Testis (tissue), 5 donors: ENCODE measurements at places on chromosomes 7 and 10. TPM values are rescaled to one million over a fixed set of nuclear protein-coding genes. Genes with fewer than 3 reads are reported as not detected.

C10orf105 gene
- 0.87 TPM for total RNA-seq

TSC22D4 gene
- 165 TPM for total RNA-seq

CXCL12 gene
- 9.8 TPM for total RNA-seq

FAM221A gene
- 55.7 TPM for total RNA-seq

CCDC146 gene
- 35.7 TPM for total RNA-seq

WEE2 gene
- 1.4 TPM for total RNA-seq

PLXDC2 gene
- total RNA-seq, result 53.6 TPM

ZNF239 gene
- total RNA-seq, result 10.9 TPM

PPA1 gene
- 110 TPM for total RNA-seq

LDB3 gene
- 3.6 TPM for total RNA-seq

CREB3L2 gene
- total RNA-seq, result 23.9 TPM

DPY19L1 gene
- 53.4 TPM for total RNA-seq

C10orf53 gene
- 14.8 TPM for total RNA-seq

- no peak for DNase-seq
Observed at GRCh38 chr7:88202799-88203198, 17.0 kb downstream of the SRI start.

- DNase-seq, result no peak
Observed at GRCh38 chr10:114102256-114102655, 58.6 kb downstream of the ADRB1 start.

- no peak for DNase-seq
Observed at GRCh38 chr7:149736478-149737360, 36.7 kb downstream of the ZNF467 start.

DNA sequence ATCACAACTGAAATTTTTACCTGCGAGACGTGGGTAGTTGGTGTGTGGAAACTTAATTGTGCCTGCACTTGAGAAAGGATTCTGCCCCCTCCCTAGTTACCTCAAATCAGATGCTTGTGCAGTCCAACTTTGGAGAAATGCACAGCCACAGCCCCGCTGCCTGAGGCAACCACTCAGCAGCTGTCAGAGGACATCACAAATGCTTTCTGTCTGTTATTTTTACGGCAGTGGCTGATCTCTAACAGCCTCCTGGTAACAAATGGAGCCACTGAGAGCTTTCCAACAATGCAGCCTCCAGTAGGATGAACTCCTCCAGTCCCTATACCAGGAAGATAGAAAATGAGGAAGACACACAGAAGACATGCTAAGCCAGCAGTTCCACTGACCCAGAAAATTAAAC, 712.2 kb upstream of the GHITM start:
- DNase-seq, result no peak

- no peak for DNase-seq
Observed at GRCh38 chr7:134105841-134106240, 21.3 kb upstream of the LRGUK start.

- no peak for DNase-seq
Observed at GRCh38 chr7:130092598-130092997, 22.3 kb downstream of the KLHDC10 start.

GRCh38 chr10:72126184-72126871, 38.0 kb upstream of the SPOCK2 start:
- no peak for DNase-seq

GRCh38 chr10:7834262-7834661, 16.0 kb downstream of the TAF3 start:
- no peak for DNase-seq

- DNase-seq, result no peak
Observed at GRCh38 chr10:42982891-42983506, 93.9 kb upstream of the RET start.

DNA sequence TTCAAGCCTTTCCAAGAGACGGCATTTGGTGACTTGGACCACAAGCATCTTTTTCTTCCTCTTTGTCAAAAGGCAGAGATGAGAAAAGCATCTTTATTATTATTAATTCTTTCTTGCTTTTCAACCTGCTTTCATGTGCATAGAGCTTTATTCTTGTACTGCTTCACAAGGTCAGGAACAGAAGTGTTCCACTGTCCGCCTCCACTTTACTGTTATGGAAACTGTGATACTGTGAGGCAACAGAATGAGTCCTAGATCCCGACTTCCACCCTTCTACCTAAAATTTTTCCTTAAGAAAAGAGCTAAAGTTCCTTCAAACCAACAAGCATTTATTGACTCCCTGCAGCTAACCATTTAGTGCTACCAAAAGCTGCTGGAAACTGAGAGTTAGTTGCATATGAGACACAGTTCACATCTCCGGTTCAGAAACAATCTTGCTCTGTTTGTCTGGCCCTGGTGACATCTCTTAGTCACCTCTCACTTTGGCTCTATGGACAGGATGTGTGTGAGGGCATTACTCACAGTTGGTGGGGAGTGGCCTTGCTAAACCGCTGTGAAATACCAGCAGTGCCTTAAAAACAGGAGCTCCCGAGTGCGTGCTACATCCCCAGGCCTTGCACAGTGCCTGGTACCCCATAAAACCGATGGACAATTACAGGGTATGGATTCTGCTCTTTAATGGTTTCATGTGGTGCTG, 77.1 kb upstream of the TRIL start:
- DNase-seq, result no peak

DNA sequence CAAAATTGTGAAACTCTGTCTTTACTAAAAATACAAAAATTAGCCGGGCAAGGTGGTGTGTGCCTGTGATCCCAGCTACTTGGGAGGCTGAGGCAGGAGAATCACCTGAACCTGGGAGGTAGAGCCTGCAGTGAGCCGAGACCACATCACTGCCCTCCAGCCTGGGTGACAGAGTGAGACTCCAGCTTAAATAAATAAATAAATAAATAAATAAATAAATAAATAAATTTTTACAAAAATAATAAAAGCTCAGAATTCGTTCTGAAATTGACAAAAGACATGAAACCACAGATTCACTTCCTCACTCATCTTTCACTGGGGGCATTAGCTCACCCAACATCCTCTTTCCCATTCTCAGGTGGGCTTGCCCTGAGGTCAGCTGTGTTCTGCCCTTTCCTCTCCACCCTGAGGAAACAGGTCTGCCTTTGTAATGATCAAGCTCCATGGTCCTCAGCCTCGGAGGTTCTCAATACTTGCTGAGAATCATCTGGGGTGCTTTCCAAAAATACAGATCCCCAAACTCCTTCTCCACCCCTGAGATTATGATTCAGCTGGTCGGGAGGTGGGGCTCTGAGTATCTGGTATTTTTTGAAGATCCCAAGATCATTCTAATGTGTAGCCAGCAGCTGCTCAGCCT, 29.2 kb upstream of the APBB1IP start:
- no peak for DNase-seq

- DNase-seq, result no peak
Observed at GRCh38 chr10:75640803-75641202, 209.4 kb downstream of the LRMDA start.

DNA sequence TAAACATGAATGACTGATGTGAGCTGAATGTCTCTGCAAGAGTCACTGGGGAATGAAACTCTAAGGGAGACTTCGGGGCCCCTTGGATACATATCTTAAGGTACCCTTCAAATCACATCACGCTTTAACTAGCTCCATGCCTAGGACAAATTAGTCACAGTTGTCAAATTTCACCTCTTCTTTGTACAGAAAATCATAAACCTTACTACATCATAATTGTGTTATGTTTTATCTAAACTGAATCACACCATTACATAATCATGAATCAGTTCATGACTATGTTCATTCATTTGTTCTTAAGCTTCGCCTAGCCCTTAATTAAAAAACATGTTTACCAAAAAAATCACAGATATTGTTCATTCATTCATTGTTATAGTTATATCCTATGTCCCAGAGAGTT, 2.1 kb upstream of the SLC13A1 start:
- DNase-seq, result no peak

GRCh38 chr10:47043928-47044538, 132.8 kb downstream of the PTPN20 start:
- peak; percentile 29 for DNase-seq

GRCh38 chr7:129351320-129351719, 82.9 kb upstream of the STRIP2 start:
- no peak for DNase-seq

DNA sequence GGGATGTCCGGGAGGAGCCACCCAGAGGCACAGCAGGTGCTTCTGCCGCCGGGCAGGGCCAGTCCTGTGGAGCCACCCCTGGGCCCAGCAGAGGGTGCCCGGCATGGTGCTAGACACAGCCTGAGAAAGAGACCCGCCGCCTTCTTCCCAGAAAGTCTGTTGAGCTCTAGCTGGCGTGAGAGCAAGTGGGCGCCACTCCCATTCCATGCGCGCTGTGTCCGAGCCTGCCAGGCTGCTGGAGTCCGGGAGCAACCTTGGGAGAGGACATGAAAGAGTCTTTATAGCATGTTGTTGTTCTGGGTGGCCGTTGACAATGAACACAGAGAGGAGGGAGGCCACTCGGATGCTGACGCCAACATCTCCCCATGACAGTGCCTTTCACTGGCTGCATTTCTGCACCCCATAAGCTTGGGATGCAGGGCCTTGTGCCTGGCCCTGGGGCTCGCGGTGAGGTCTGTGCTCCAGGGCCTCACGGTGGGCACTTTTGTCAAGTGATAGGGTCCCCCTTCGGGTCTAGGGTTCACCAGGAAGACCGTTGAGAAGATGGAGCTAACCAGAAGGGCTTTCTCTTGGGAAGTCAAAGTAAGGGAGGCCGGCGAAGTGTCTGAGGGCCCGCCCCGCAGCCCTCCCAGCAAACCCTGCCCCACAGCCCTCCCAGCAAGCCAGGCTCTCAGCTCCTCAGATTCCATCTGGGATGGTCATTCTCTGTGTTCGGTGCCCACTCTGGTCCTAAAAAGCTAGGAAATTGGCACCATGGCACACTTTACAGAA, 47.3 kb downstream of the NKX6-2 start:
- no peak for DNase-seq

GRCh38 chr10:86337121-86337601, 29.4 kb downstream of the GRID1 start:
- DNase-seq, result no peak

DNA sequence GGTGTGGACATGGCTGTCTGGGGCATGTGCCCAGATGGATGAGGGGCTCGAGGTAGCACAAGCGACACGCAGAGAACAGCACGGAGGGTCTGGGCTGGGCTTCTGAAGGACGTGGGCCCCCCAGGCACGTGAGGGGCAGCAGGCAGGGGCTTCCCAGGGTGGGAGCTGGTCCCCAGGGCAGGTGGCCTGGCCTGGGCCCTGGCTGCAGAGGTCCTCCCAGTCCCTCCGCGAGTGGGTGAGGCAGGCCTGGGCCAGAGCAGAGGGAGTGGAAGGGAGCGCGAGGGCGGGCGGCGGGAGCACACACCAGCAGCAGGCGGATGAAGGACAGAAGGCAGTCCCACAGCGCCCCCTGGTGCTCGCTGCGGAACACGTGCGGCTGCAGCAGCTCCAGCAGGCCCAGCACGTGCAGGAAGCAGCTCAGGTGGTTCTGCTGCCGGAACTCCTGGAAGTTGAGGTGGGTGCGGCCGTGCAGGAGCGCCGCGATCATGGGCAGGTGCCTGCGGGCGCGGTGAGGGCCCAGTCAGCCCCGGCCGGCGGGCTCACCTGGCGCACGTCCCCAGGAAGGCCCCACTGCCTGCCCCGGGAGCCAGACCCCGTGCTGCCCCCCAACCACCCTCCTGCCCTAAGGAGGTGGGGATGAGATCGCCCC, 14.7 kb upstream of the MICALL2 start:
- peak; percentile 91 for DNase-seq

DNA sequence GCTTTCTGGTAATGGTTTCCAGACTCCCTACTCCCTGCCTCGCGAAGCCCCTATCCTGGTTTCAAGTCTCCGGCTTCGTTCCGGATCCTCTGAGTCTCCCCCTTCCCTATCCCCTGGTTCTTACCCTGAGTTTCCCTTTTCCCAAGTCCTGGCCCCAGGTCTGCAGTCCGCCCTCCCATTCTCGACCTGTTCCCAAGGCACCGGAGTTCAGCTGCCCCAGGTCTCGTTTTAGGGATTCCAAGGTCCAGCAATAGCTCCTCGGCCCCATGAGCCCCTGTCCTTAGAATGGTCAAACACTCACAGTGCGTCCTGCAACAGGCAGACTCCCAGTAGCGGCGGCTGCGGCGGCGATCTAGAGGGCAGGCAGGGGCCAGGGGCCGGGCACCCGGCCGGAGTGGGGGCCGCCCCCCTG, 274 bp downstream of the PITX3 start:
- no peak for DNase-seq

DNA sequence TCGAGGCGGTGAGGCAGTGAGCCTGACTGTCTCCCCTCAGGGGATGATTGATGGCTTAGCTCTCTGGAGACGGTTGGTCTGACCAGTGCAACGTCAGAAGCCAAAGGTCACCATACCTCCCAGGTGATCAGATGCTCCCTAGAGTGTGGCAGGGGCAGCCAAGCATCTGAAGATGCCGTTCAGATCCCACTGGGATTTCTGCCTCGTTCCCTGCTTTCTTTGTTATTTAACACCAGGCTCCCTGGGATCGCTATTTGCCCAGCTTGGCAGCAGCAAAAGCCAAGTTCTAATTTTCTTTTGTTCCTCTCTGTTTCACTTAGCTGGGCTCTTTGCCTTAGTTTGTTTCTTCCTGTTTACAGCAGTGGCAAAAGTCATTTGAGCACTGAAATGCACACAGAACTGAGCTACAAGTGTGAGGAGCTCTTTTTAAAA, 53.5 kb upstream of the SVIL start:
- no peak for DNase-seq

DNA sequence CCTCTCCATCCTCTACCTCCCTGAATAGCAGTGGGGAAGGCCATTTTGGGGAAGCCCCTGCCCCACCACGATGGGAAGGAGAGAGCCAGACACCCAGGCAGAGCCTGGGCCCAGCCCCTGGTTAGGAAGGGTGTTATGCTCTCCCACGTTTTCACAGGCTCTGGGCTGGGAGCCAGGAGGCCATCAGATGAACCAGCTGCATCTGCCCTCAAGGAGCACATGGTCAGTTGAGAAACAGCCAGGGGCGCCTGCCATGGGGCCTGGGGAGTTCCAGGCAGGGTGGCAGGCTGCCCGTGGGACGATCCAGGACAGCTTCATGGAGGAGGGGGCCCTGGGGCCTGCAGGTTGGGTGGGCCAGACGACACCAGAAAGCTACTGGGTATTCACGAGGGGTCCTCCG, 47.5 kb downstream of the CAMK2B start:
- DNase-seq, result no peak

- no peak for DNase-seq
Observed at GRCh38 chr10:103599211-103599610, 105.7 kb downstream of the NEURL1 start.
